CD4-positive, alpha-beta T cell treated with Interleukin-15 for 4 hours (primary cell): ENCODE measurements at places on chromosomes 5 and 9.

- DNase-seq = no peak
These were observed 47.7 kb downstream of the SLC24A2 start for GRCh38 chr9:19741178-19741577.

GRCh38 chr5:149635394-149635793 lies 54.1 kb downstream of the ARHGEF37 start:
- no peak for DNase-seq

- DNase-seq = no peak
These were observed 627.0 kb downstream of the RAB3C start for GRCh38 chr5:59209758-59210359.

DNA sequence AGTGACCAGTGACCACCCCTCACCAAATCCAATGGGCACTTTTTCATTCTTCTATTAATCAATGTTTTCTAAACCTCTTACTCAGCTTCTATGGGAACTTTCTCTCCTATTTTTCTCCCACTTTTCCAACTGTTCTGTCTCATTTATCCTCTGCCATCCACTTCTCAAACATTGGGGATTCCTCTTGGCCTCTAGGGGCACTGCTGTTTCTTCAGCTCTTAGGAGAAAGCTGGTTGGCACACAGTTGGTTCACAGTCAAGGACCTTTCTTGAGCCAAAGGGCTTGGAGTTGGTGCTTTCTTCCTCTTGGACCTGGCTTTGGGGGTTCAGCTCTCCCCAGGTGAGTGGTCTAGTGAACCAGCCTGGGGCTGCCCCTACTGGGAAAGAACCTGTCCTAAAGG lies 112.2 kb upstream of the LHFPL2 start:
- no peak for DNase-seq

DNA sequence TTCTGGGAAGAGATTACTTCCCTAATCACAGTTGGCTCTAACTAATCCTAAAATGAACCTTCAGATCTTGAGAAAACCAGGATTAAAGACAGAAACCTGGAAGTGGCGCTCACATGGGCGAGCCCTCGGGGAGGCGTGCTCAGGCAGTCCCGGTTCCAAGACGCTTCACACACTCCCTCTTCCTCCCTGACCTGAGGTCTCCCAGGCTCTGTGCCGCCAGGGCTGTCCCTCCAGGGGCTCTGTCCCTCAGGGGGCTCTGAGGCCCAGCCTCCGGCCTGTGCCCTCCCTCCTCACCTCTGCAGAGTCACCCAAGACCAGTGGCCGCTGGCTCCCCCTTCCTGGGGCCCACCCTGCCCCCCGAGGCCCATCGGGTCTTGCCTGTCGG lies 10.2 kb downstream of the SLC9A3 start:
- DNase-seq = no peak

DNA sequence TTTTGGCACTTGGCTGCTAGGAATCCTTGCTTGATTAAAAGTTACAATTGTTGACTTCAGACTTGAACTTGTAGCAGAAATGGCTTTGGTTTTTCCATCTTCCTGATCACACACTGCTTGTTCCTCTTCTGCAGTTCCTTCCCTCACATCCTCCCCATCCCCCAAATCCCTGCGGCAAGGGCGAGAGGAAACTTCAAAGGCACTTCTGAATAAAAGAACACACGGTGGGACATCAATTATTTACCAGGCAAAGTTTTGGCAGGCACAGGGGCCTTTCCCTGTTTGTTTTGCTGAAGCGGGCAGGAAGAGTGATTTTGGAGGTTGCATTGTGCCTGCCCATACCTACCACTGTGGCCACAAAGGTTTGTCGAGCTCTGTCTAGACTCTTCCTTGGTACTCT lies 260.9 kb downstream of the KIF4B start:
- no peak for DNase-seq

GRCh38 chr5:27814983-27815382 lies 776.6 kb upstream of the CDH9 start:
- no peak for DNase-seq

DNA sequence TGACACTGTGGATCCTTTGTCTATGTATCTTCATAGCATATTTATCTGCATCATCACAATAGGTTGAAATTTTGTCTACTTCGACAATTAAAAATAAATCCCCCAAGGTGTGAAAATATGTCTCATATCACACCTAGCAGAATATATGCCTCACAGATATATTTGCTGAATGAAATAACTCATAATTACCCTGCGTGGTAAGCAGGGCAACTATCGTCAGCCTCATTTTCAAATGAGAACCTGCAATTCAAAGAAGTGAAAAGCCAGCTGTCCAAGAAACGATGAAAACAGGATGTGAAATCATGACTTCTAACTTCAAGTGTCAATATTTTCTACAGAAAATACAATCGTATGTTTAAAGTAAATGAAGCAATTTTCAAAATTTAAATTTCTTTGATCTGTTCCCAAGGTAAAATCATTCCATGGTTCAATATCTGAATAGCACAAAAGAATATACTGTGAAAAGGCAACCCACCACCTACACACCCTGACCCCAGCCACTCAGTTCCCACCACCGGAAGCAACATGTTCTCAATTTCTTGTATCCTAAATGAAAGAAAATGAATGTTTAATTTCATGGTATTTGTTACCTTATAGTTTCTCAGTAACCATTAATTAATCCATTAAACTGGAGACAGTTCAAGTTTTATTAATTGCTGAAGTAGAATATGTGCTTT lies 57.1 kb downstream of the TBCA start:
- peak; percentile 18 for DNase-seq
